ENCODE measurements at places on chromosomes 1 and 21.

GRCh38 chr1:2805801-2806430 lies 4.4 kb upstream of the TTC34 start:
- DNase-seq, result no peak

DNA sequence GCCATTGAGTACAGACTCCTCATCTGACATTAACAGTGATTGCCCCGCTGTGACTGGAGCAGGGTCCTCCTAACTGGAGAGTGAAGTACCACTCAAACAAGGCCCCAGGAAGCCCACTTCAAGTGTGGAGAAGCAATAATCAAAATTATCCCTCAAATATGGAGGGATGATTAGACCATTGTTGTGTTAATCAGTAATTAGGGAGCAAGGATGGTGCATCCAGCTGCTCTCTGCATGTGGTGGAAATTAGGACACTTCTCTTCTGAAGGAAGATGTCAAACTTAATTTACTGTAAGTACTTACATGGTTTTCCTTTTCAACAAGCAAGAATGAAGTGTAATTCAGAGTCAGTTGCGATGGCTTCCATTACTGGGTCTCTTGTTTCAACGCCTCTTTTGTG lies 3.4 kb upstream of the ZP4 start:
- no peak for DNase-seq

DNA sequence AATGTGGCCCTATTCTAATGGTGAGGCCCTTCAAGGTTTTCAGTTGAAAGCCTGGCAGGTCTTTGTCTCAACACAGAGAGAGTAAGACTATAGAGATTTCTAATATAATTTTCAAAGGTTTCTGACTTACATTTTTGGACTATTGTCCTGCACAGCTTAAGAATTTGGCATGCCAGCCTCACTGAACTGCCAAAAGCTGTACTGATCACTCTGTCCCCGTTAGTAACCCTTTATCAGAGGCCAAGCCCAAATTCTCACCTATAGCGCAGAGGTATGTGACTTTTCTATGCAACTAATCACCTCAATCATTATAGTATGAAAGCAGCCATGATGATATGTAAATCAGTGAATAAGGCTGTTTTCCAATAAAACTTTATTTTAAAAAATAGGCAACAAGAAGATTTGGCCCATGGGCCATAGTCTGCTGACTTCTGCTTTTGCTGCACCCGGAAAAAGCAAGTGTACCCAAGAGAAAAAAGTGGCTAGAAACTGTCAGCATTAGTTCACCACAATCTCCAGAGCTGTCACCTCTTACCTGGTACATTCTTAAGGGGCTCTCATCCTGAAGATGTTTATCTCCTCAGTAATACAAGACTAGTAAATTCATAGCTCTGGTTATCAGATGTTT lies 85.4 kb downstream of the PIGK start:
- DNase-seq, result no peak

DNA sequence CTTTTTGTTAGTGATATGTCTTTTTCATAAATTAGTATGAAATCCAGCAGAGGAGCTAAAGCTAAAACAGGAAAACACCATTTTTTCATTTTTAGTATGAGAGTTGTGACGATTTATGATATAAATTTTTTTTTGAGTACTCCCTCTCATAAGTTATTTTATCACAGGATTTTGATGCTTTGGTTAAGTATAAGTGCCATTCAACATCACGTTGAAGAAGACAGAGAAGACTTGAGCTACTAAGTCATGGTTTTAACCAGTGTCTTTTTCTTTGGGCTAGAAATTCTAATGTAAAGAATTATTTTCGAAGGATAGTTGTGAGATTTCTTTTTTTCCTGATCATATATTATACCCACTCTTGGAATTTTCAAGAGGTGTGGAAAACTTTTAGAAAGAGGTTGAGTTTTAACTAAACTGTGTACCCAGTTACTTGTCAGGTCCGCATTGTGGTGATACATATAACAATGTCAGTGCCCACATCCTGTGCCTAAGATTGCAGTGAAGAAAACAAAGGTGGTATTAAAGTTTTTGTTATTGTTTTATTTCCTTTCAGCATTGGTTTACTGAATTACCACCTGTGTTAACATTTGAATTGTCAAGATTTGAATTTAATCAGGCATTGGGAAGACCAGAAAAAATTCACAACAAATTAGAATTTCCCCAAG lies 93.8 kb downstream of the USP25 start:
- no peak for DNase-seq

- no peak for DNase-seq
Observed at GRCh38 chr1:111236806-111237205, 9.3 kb downstream of the CHI3L2 start.

DNA sequence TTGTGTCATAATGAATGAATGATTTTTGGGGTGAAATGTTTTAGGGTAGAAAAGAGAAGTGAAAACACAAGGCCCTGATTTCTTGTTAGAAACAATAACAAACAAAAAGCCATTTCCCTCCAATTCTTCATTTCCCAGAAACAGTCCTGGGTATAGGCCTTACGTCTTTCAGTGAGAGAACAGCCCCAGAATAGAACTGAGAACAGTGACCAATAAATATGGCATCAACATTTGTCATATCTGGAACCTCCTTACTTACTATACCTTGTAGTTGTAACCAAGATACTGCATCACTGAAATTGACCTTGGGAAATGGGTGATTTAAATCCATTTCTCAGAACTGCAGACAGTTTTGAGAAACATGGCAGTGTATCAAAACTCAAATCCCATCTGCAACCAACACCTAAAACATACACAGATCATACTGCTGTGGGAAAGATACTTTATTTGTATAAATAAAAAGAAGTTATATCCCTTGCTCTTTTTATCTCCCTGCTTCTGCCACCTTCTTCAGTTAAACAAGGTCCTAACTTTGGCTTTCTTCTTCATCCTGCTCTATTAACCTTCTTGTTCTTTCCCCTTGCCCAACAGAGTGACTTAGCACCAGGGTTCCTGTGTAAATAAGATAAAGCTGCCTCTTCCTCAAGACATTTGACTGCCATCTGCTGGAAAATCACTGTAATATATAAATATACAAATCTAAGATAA lies 19.5 kb downstream of the XKR8 start:
- no peak for DNase-seq

- DNase-seq, result no peak
Observed at GRCh38 chr1:2101946-2102345, 51.7 kb downstream of the PRKCZ start.

GRCh38 chr1:99598738-99599411 lies 47.0 kb upstream of the PALMD start:
- DNase-seq, result peak; percentile 22

DNA sequence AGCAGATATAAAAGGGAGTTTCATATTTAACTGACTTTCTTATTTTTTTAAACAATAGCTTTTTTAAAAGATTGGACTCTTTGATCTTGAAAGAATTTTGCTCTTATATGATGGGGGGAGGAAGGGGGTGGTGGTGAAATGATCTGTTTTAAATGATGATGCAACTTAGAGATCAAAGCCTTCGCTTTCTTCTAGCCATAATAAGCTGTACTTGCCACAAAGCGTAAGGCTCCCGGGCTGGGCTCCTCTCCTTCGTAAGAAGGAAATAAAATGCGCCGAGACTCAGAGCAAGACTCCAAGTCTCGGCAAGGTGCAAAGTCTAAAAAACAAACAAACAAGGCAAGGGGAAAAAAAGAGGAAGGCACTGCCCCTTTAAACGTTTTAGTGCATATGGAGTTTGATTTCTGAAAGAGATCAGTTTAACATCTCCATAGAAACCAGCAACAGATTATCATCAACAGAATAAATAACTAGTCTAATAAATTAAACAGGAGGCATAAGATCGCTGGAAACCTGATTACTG lies 3.3 kb downstream of the CASZ1 start:
- DNase-seq, result no peak

DNA sequence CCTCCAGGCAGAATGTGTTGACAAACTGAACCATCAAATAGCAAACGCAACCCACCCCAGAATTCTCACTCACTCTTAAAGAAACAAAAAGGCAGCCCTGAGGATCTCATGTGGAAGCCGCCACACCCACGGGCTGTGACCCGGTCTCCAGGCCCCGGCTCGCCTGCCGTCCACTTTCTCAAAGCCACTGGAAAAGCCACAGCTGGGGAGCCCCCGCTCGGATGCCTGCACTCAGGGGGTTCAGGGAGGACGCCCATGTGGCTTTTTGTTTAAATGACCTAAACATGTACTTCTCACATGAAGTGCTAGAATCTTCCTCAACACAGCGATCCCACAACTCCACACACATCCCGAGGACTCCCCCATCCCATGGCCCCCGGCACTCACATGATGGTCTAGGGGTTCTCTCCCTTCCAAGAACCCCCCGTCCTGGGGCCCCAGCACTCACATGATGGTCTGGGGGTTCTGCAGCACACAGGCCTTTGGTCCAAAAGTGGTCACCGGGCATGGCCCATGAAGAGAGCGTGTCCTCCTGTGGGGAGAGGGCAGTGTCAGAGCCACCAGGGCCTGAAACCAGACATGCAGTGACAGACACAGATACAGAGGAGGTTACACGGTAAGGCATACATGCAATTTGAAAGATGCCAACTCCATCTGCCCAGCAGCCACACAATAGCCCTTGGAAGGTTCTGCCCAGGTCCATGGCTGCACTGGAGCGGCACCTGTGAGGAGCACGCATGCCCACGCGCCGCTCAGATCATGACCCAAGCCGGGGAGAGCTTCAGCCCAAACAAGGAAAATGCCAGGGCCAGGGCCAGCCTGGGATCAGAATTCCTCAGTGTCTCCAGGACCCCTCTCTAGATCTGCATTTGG lies 16.5 kb downstream of the NADK start:
- no peak for DNase-seq

DNA sequence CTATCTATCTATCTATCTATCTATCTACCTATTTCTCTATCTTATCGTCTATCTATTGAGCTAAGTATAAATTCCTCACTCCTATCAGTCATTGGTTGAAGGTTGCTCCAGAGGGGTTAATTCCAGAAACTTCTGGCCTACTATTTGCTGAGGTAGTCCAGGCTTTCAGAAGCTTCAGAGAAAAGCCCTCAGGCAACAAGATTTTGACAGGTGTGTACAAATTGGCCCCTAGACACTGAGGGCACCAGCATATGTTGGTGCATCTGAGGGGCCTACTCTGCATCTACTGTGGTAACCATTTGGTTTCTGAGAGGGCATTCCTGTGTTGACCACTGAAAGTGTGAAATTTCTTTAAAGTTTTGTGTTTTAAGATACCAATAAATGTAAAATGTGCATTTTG lies 265.2 kb upstream of the B3GALT2 start:
- no peak for DNase-seq

DNA sequence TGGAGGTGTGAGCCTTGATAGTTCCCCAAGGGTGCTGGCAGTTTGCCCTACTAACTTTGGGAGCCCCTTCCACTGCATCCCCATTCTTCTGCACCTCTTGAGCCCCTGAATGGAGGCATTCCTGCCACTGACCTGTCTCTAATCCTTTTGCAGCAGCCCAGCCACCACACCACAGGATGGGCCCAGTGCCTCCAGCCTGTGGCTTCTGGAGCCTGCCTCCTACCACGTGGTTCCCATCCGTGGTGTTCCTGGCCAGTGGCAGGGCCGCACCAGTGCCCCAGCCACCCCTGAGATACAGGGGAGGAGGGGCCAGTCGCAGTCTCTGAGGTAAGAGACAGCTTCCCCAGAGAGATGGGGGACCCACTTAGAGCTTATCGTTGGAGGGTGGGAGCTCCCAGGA lies 14.4 kb downstream of the INAVA start:
- no peak for DNase-seq

- no peak for DNase-seq
Observed at GRCh38 chr1:207813512-207813881, 61.6 kb downstream of the CD46 start.

GRCh38 chr1:151565502-151566189 lies 25.5 kb downstream of the TUFT1 start:
- no peak for DNase-seq

GRCh38 chr1:28518745-28519341 lies 13.0 kb downstream of the RCC1 start:
- DNase-seq, result no peak

- no peak for DNase-seq
Observed at GRCh38 chr21:46634427-46634826, 1.0 kb upstream of the PRMT2 start.

DNA sequence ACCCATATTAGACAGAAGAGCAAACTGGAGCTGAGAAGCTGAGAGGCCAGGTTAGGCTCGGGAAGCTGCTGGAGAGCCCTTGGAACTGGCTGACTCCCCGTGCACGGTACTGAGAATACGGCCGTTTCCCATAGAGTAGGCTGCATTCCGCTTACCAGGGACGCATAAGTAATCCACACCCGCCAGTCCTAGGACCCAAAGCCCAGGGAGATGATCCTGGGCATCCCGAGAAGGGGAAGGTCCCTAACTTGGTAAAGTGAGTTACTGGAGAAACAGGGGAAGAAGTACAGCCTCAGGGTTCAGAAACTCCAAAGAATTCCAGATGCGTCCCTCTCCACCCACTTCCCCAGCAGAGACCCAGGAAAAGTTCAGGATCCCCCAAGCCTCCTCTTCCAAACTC lies 1.3 kb downstream of the LRRC38 start:
- DNase-seq, result no peak

- DNase-seq, result no peak
Observed at GRCh38 chr1:56910441-56910985, 55.3 kb downstream of the C8B start.

GRCh38 chr1:7383671-7384520 lies 387.2 kb upstream of the VAMP3 start:
- DNase-seq, result peak; percentile 9

DNA sequence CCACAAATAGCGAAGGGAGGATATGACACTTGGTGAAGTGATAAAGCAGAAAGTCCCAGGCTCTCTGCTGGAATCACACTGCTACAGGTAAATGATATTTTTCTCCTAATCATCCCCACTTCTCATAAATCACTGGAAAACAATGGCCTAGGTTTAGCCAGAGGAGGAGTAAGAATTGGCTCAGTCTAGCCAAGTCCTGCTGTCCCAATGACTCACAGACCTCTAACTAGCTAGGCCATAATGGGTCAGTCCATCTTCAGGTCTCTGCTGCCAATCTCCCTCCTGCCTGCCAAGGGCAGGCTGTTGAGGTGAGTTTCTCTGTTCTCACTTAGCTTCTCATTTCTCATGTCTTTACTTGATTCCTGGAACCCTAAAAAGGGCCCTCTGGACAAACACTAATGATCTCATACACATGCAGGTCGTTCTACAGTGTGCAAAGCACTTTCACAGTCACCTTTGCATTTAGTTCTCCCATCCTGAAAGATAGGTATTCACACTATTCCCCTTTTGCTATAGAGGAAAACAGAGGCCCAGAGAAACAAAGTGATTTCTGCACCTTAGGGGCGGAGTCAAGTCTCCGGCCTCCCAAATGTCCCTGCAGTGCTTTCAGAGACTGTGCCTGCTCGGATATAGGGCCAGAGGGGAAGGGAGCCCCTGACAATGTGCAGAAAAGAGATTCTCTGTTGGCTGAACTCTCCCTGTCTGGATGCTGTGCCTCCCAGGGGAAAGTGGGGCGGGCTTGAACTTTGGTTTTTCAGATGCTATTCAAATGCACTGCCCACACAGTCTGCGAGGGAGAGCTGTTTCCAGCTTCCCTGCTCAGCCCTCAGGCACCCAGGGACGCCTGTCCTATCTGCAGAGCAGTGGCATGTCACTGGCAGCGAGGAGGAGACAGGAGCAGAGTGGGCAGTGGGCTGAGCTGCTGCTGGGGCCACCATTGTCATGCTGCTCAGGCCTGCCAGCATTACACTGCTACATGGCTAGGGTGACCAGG lies 3.9 kb upstream of the CDK18 start:
- DNase-seq, result no peak
